ENCODE measurements at places on chromosomes 5 and 9.

GRCh38 chr9:134214766-134215419 is 50.5 kb upstream of the RNU6ATAC start:
- no peak for DNase-seq

GRCh38 chr9:114223564-114224246 is 68.4 kb downstream of the COL27A1 start:
- DNase-seq = no peak

DNA sequence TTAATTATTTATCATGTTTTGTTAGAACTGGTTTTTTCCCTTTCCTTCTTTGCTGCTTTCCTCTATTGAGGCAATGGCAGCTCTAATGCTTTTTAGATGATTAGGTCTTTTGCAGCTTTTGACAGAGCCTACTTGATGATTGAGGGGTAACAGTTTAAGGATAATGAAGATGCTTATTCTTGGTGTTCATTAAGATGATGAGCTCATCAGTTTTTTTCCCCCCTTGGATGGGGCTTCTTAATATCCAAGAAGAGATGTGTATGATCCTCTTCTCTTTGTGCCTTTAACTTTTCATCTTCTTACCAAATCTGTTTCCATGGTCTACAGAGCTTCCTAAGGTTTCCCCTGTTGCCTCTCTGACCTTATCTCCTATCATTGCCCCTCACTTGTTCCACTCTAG is 15.8 kb downstream of the RBM27 start:
- no peak for DNase-seq

GRCh38 chr9:137320555-137321384 is 18.7 kb upstream of the NRARP start:
- DNase-seq = no peak

- no peak for DNase-seq
Observed at GRCh38 chr5:98414938-98415337, 358.5 kb upstream of the RGMB start.

DNA sequence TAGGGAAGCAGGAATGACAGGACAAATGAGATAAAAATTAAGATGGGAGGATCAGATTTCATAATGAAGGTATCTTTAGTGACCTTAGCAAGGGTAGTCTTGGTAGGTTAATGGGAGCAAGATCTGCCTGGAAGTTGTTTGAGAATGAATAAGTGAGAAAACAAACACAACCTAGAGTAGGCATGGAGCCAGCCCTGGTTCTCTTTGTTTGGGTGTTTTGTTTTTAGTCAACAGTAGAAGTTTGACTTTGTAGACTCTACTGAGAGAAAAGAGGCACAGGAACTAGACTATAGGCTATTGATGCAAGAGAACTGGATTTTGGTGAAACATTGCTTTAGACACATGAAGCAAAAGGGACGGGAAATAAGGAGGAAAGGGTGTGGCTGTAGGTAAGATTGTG is 40.3 kb downstream of the KCNN2 start:
- DNase-seq = no peak

DNA sequence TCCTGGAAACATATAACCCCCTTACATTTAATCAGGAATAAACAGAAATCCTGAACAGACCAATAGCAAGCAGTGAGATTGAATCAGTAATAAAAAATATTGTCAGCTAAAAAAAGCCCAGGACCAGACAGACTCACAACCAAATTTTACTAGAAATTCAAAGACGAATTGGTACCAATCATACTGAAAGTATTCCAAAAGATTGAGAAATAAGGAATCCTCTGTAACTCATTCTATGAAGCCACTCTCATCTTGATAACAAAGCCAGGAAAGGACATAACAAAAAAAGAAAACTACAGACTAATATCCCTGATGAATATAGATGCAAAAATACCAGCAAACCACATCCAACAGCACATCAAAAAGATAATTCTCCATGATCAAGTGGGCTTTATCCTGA is 714.0 kb downstream of the SEMA5A start:
- no peak for DNase-seq

DNA sequence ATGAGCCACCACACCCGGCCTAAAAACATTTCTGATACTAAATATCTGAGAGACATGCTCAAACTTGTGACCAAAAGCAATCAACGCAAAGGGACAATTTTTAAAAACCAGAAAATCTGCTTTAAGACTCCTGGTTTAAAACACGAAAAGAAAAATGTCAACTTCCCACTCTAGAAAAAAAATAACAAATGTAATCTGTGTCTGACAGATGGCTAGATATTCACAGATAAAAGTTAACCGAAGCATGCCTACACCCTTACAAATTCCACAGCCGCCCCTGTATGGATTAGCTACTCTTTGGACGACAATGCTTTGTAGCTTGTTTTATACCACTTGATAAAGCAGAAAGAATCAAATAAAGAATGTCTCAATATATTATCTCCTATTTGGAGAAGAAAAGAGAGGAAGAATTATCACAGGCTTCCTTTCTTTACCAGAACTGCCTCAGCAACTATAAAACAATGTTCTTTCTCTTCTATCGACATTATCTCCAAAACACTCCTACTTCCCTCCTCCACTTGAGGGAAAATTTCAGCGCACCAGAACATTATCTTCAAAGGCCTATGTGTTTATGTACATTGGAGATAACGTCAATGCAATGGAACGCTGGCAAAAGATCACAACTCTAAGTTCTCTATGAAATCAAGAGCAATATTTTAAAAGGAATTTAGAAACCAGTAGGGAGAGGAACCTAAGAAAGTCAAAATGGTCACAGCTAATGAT is 26.2 kb downstream of the CEMIP2 start:
- no peak for DNase-seq

- no peak for DNase-seq
Observed at GRCh38 chr5:154470947-154471870, 6.8 kb downstream of the HAND1 start.

GRCh38 chr9:21507483-21507790 is 25.3 kb upstream of the IFNE start:
- no peak for DNase-seq

DNA sequence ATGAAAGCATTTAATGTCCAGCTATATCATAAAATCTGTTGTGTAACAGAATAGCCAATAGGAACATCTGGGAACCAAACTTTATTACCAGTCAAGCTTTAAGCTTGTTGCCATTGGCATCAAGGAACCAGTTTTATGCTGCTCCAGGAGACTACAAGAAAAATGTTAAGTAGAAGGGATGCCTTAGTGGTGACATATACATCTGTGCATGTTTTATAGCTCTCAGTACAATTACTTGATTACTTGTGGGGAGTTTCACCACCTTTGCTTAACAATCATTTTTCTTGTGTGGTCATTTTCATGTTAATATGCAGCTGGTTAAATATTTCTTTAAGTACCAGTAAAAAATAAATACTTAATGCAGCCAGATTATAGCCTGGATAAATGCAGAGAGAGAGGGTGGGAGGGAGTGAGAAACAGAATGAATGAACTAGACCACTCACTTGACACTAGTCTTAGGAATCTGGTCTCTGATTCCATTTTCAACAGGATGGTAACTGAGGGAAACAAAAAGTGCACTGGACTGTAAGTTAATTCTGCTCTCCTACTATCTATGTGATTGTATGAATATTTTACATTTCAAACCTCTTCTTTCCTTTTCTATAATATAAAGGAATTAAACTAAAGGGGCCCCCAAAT is 35.7 kb upstream of the LURAP1L start:
- DNase-seq = no peak

DNA sequence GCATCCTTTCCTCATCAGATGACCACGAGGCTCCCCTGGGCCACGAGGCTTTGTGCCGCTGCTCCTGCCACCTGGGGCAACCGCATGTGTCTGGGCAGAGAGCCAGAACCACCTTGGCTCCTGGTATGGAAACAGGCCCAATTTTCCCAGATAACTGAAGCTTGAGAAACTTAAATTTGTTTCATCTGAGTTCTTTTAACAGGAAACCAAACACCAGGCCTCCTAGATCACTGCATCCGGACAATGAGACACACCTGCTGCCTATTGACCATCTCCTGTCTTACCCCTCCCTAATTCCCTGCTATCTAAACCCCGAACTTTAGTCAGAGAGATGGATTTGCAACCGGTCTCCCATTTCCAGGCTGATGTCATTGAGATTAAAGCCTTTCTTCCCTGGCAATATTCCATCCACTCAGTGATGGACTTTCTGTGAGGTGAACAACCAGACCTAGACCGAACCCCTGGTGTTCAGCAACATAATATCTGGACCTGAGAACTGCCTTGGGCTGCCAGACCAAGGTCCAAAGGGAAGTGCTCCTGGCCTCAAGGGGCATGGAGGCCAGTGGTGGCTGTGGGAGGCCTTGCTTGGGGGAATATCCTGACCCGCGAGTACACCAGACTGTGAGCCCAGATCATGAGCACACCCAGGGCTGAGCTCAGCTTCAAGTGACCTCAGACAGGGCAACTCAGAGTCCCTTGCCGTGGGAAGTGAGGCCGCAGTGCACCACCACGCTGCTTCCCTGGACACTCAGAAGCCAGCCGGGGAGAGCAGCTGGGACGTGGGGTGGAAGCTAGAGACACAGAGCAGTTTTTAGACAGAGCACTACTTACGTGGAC is 199.7 kb downstream of the HSPA4 start:
- no peak for DNase-seq

All from hippocampal formation (tissue), 2 donors.